ENCODE measurements at places on chromosomes 6 and 20. TPM values are rescaled to one million over a fixed set of nuclear protein-coding genes. Genes with fewer than 3 reads are reported as not detected.

GRCh38 chr6:78850621-78851020 is 16.7 kb upstream of the IRAK1BP1 start:
- no peak overlapping the region for H3K4me3 ChIP-seq
- no peak for DNase-seq
- no peaks in the 10 kb centered on the region for H3K4me1 ChIP-seq
- H3K36me3 ChIP-seq = no peaks in the 10 kb centered on the region
- H3K27me3 ChIP-seq = no peaks in the 10 kb centered on the region
- H3K27ac ChIP-seq = no peak overlapping the region

DNA sequence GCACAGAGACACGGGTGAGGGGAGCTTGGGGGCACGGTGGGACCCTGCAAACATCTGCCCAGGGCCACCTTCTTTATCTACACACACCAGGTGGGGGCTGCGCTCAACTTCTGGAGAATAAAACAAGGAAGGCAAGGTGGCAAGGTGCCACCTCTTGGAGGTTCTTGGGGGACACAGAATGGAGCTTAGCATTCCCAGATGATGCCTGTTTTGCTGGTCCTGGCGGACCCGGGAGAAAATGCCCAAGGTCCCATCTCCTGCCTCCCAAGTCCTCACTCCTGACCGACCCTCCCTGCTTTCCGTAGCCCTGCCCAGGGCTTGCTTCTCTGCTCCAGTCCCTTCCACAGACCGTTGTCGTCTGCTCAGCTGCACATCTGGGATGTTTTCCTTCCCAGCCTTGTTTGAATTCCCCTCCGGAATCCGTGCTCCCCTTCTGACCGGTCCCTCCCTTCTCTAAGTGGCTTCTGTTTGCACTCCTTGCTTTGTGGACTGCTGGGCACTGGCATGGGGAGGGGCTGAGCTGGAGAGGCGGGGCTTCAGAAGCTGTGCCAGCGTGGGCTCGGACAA is 13.1 kb downstream of the ITPR3 start:
- DNase-seq = peak; percentile 63
- H3K27me3 ChIP-seq = peaks cover 25% of the 10 kb centered on the region
- H3K4me1 ChIP-seq = peaks cover 16% of the 10 kb centered on the region
- H3K4me3 ChIP-seq = peak overlapping the region; percentile 68
- H3K27ac ChIP-seq = no peak overlapping the region

DNA sequence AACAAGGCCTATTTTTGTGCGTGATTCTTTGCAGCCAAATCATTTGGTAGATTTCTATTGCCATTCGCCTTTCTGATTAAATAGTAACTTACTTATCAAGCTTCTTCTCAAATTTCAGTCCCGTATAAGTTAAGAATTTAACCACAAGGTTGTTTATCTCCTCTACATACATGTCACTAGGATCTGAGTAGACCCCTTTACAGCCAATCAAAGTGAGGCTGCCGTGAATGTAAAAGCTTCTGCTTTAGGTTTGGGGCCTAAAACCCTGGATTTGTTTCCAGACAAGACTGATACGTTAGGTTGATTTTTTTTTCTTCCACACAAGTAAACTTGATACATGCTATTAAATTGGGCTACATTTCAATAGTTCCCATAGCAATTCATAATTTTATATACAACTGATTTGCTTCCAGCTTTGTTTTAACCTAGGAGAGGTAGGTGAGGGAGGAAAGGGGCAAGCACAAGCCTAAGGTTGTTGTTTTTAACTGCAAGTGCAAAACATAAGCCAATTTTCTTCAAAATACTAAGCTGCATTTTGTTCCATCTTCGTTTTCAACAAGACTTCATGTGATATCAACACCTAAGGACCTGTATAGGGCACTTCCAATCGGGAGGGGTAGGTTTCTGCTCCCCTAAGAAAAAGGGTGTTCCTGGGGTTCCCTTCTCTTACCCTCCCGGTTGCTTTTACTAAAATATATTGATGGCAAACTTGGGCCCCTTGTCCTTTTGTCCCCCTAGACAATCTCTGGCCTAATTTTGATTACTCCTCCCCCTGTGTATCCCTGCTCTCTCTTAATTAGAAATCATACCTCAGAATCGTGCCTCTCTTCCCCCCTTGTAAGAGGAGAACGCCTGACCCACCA is 1.7 kb downstream of the RANBP9 start:
- H3K4me3 ChIP-seq = peak overlapping the region; percentile 98
- H3K27ac ChIP-seq = no peak overlapping the region
- DNase-seq = peak; percentile 40
- no peaks in the 10 kb centered on the region for H3K27me3 ChIP-seq
- H3K4me1 ChIP-seq = peaks cover 30% of the 10 kb centered on the region

The KIFC1 gene
- total RNA-seq = 93.9 TPM

All from neural progenitor cell (in vitro differentiated cells).